ENCODE measurements at places on chromosomes 1 and 21. TPM values are rescaled to one million over a fixed set of nuclear protein-coding genes. Genes with fewer than 3 reads are reported as not detected.

Gene SH2D5
- total RNA-seq, result 1.6 TPM

DNA sequence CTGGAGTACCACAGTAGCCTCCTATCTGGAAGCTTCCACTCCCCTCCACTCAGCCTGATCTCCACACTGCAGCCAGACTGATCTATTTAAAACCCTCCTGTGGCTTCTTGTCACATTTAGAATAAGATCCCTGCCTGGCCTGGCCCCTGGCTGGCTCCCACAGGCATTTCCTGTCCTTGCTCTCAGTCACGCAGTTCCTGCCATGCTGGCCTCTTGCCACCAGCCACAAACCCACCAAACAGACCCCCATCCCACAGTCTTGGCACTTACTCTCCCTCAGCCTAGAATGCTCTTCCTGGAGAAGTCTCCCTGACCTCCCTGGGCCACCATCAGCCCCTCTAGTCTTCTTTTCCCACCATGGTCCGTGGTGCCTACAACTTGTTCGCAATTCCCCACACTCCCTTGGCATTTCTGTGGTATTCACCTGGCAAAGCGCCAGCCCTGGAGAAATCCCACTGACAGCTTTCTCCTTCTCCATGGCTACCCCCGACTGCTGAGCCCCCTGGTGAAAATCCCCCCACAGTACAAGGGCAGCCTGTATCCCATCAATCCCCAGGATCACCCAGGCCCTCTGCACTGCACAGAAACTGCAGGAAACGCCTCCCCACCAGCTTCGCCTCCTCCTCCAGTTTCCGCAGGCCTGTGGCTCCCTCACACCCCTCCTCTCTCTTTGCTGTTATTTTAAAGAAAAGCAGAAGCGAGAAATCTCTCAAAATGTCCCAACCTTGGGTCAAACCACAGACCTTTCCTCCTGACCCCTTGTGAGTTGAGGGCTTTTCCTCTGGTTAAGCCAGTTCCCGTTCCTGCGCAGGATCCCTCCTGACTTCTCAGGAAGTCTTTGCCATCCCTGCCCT lies 94.5 kb downstream of the SYT2 start:
- no peak for DNase-seq

GRCh38 chr1:94119796-94120569 lies 965 bp downstream of the ABCA4 start:
- no peak for DNase-seq

DNA sequence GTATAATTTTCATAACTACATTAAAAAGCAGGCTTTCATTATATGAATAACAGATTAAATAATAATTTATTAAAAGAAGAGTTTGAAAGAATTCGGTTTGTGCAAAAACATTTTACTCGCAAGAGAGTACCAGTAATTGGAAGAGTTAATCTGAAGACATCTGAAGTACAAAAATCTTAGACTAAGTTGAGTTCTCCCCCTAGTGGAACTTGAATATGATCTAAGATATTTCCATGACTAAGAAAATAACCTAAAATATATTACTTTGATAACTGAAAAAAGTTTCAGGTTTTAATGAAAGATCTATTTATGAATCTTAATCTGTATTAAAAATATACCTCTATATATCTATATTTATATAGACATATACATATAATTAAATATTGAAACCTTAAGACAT lies 112.5 kb upstream of the GFI1 start:
- DNase-seq, result peak; percentile 6

Data from frontal cortex (tissue), 4 donors.